ENCODE measurements at places on chromosomes 2 and 18.
A peak's percentile ranks its signal among the peaks of the same experiment; 100 is the strongest.

DNA sequence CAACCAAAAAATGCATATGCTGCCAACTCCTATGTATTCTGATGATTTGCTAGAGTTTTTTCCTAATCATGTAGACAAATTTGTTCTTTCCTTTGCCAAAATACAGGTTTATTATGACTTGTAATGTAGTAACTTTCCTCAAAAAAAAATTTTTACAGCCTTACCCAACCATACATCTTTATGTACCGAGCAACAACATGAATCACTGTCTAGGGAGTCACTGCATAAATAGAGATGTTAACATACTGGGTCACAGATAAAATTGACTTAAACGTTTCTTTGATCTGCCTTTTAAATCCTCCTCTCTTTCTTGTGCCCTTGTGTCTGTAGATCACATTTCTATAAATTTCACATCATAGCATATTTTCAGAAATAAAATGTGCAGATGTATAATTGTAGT, 143.6 kb downstream of the MBD2 start:
- DNase-seq, result no peak

DNA sequence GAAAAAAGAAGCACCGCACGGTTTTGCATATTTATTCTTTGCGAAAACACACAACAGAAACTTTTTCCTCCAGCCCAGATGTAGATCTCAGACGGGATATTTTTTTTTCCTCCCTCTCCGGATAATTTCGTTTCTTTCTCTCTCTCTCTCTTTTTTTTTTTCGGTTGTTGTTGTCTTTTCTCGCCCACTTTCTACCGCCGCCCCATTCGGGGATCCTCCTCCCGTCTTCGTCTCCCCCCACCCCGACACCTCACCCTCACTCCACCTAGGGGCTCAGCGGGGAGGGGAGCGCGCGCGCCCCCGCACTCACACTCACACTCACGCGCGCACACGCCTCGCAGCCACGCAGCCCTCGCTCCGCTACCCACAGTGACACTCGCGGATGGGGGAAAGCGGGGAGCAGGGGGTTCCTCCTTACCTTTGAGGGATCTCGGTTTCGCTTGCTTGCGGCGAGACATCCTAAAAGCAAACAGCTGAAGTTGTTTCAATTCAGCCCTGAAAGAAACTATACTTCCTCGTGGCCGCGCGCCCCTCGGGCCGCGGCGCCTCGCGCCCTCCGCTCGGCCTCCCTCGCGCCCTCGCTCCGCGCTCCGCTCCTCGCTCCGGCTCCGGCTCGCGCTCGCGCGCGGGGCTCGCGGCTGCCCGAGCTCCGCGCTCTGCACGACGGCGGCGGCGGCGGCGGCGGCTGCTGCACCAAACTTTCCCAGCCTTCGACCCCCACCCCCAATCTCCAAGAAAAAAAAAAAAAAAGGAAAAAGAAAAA, 1.3 kb downstream of the ZNF521 start:
- DNase-seq, result no peak

DNA sequence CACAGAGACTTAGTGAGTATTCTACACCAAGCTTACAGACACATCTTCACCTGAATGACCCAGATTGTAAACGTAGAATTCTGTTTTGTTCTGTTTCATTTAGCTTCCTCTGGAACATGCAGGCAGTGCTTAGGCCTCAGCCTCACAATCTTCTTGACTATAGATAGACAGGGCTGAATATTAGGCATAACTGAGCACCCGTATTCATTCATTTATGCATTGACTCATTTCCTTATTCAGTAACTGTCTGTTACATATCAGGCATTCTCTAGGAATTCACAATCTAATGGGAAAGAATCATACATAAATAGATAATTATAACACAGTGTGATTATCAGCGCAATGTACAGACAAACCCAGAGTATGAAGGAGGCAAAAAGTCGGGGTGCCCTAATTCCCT, 124.9 kb upstream of the ETAA1 start:
- no peak for DNase-seq

DNA sequence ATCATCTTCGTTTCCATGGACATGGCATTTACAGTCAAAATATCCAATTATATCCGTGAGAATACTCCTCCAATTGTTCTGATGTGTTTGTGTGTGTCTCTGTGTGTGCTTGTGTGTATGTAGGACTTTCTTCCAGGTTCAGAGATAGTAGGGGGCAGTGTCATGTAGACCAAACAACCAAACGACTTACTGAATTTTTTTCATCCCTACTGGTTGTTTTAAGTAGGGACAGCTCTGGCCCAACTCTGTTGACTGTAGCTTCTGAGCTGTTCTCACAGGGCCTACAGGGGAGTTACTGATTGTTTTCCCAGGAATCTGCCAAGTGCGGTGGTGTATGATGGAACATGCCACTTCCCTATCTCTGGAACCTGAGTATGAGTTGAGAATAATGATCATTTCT, 69.6 kb downstream of the ETAA1 start:
- DNase-seq, result no peak

DNA sequence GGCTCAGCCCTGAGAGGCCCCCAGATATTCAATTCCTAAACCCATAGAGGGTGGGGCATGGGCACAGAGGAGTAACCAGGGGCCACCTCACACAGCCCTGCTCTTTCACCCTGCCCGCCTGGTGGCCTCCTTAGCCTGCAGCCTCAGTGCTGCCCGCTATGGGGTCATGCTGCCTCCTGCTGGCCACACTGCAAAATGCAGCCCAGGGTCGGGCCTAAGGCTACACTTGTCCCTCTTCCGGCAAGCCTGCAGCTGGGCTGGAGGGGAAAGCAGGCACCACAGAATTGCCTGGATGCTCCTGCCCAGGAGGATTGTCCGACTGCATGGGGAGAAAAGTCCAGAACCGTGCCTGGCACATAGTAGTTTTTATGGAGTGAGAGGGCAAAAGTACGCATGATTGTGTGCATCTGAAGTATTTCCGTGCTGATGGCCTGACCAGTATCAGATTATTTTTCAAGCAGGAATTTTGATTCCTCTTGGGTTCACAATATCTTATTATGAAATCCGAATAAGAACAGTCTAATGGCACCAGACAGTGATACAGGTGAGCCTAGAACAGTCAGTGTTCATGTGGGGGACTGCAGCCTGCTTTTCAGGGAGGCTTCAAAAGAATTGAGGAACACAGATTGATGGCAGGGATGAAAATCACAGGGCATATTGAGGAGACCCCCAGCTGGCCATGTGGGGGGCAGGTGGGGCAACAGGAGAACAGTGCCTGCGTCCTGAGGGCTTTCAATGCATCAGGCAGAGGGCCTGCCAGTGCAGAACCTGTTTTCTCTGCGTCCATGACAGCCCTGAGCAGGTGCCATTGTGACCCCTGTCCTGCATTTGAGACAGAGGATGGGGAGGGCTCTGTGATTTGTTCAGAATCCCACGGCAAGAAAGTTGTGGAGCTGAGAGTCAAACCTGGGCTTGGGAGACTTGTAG, 51.2 kb upstream of the ALPP start:
- DNase-seq, result peak; percentile 27

DNA sequence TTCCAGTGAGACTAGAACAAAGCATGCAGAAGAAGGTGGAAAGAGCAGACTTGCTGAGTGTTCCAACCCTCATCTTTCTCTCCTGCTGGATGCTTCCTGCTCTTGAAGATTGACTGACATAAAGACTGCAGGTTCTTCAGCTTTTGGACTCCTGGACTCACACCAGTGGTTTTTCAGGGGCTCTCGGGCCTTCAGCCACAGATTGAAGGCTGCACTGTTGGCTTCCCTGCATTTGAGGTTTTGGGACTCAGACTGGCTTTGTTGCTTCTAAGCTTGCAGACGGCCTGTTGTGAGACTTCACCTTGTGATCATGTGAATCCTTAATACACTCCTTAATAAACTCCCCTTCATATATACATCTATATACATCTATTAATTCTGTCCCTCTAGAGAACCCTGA, 20.4 kb downstream of the VRK2 start:
- no peak for DNase-seq
